ENCODE measurements at places on chromosomes 4 and X.

DNA sequence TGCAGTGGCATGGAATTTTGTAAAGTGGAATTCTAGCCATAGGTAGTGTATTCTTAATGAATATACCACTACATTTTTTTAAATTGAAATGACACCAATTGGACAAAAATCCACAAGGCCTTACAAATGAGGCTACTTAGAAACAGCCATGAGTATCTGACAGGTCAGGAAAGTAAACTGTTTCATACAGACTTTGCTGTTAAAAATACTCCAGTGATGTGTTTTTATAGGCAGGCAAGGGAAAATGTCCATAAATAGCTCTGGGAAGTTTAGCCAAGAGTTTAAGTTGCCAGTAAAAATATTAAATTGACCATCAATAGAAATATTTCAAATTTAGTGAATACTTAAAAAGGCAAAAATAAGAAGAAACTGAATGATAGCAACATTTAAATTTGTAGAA is 41.8 kb upstream of the PDLIM5 start:
- no peak for DNase-seq

DNA sequence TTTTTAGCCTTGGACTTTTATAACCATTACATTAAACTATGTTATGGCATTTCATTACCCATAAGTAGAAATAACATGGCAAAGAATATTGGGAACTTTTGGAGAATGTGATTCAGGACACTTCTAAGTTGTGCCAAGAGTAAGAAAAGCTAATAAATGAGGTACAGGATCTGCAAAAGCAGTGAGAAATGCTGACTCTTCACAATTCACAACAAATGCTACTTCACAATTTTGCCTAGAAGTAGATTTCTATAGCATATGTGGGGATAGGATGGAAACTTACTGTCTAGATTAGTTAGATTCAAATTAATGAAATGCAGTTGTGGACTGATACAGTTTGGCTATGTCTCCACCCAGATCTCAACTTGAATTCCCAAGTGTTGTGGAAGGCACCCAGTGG is 173.7 kb downstream of the COMMD8 start:
- no peak for DNase-seq

DNA sequence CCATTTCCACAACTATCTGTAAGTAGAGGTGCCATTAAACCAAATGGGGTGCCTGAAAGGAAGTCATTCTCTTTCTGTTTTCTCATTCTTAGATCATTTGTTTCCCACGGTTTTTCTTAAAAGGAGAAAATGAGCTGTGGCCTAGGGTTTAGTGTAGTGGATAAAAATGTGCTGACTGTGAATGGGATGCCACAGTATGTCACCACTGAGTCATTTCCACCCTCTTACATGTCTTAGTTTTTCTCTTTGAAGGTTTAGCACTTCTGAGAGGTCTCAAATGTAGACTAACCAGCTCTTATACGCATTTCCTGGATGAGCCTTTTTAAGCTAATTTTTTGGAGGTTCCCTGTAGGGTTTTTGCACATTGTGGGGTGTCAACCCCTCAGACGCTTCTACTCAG is 244.5 kb upstream of the SPANXN1 start:
- no peak for DNase-seq

GRCh38 chr4:186021461-186022167 is 47.3 kb upstream of the TLR3 start:
- DNase-seq, result no peak

DNA sequence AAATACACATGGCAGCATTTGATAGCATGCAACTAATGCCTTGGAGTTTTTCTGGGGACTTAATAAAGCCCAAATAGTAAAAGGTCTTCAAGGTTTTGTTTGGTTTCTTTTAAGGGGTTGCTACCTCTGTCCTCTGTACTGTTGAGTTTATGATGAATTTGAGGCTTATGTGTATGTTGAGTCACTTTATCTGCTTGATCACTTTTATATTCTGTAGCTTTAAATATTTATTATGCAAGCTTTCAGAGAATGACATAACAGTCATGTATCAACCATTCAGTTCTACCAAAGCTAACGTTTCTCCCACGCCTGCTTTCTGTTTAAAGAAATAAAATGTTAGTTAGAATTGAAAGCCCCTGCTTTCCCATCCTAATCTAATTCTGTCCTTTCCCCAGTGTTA is 122.2 kb downstream of the NHS start:
- no peak for DNase-seq
